ENCODE measurements at places on chromosomes 6 and 20. TPM values are rescaled to one million over a fixed set of nuclear protein-coding genes. Genes with fewer than 3 reads are reported as not detected.
A peak's percentile ranks its signal among the peaks of the same experiment; 100 is the strongest.

DNA sequence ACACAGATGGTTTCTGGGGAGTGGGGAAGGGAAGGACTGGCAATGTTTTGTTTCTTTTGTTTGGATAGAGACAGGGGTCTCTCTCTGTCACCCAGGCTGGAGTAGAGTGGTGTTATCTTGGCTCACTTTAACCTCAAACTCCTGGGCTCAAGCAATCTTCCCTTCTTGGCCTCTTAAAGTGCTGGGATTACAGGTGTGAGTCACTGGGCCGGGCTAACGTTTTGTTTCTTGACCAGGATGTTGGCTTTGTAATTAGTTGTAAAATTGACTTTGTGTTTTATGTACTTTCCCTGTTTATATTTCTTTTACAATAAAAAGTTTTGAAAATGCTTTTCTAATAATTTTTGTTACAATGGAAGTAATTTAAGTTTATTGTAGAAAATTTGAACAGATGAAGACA lies 10.9 kb downstream of the SPATS1 start:
- peak; percentile 59 for DNase-seq
- no peaks in the 10 kb centered on the region for H3K4me1 ChIP-seq
- no peaks in the 10 kb centered on the region for H3K36me3 ChIP-seq
- H3K4me3 ChIP-seq: no peak overlapping the region

The MLN gene
- not detected for total RNA-seq

The RGS17 gene
- total RNA-seq: 0.25 TPM

DNA sequence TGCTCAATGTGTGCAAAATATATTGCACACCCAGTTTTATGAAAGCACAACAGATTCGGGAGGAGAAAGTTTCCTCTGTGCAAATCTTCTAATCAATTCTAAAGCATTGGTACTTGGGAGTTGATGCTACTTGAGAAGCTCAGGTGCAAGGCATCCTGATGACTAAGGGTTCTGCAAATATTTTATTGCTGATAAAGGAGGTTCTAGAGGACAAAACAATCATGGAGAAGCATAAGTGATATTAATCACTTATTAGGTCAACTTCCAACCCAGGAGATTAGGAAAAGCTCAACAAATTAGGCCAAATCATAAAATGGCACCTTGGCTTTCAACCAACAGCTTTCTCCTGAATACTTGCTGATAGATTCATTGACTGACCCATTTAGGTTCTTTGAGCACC lies 27.1 kb downstream of the CYP24A1 start:
- H3K36me3 ChIP-seq: no peaks in the 10 kb centered on the region
- no peak overlapping the region for H3K27ac ChIP-seq
- no peak overlapping the region for H3K4me3 ChIP-seq
- H3K27me3 ChIP-seq: no peaks in the 10 kb centered on the region
- H3K4me1 ChIP-seq: no peaks in the 10 kb centered on the region

DNA sequence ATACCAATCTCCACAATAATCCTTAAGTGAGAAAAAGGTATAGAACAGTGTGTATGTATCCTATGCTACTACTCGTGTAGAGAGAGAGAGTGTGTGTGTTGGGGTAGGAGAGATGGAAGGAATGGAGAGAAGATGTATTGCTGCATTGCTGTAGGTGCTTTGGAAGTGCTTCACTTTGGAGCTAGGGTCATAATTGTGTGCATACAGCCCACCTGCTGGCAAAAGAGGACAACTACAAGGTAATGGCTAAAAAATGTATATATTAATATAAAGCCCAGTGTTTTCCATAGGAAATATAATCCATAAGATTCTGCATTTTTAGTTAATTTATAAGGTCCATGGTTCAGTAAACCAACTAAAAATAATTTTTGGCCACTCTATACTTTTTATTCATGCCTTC lies 36.1 kb downstream of the SERAC1 start:
- no peak overlapping the region for H3K27ac ChIP-seq
- H3K36me3 ChIP-seq: no peaks in the 10 kb centered on the region
- H3K27me3 ChIP-seq: no peaks in the 10 kb centered on the region
- no peaks in the 10 kb centered on the region for H3K4me1 ChIP-seq
- no peak overlapping the region for H3K4me3 ChIP-seq
- DNase-seq: no peak

GRCh38 chr6:8829296-8829695 lies 394.0 kb upstream of the SLC35B3 start:
- H3K36me3 ChIP-seq: no peaks in the 10 kb centered on the region
- no peak for DNase-seq
- no peaks in the 10 kb centered on the region for H3K27me3 ChIP-seq
- H3K27ac ChIP-seq: no peak overlapping the region

GRCh38 chr6:100514660-100515059 lies 49.9 kb upstream of the SIM1 start:
- H3K27ac ChIP-seq: no peak overlapping the region
- DNase-seq: no peak
- no peaks in the 10 kb centered on the region for H3K36me3 ChIP-seq
- H3K27me3 ChIP-seq: no peaks in the 10 kb centered on the region

- peaks cover 7% of the 10 kb centered on the region for H3K4me1 ChIP-seq
- H3K36me3 ChIP-seq: peaks cover 4% of the 10 kb centered on the region
- no peaks in the 10 kb centered on the region for H3K27me3 ChIP-seq
- H3K4me3 ChIP-seq: peak overlapping the region; percentile 90
Measured at GRCh38 chr6:109441069-109441816, 719 bp downstream of the SMPD2 start.

GRCh38 chr6:153976921-153977693 lies 61.9 kb upstream of the OPRM1 start:
- no peak for DNase-seq
- H3K4me3 ChIP-seq: no peak overlapping the region
- H3K36me3 ChIP-seq: no peaks in the 10 kb centered on the region

GRCh38 chr6:13696226-13696625 lies 15.4 kb downstream of the RANBP9 start:
- H3K27me3 ChIP-seq: no peaks in the 10 kb centered on the region
- DNase-seq: no peak
- no peaks in the 10 kb centered on the region for H3K36me3 ChIP-seq
- H3K27ac ChIP-seq: no peak overlapping the region
- no peaks in the 10 kb centered on the region for H3K4me1 ChIP-seq
- no peak overlapping the region for H3K4me3 ChIP-seq

- no peak for DNase-seq
- no peaks in the 10 kb centered on the region for H3K27me3 ChIP-seq
- no peaks in the 10 kb centered on the region for H3K36me3 ChIP-seq
- H3K27ac ChIP-seq: no peak overlapping the region
Measured at GRCh38 chr6:142011775-142012174, 121.0 kb upstream of the GJE1 start.

The CD24 gene
- total RNA-seq: 1,002 TPM

The KHDC1L gene
- not detected for total RNA-seq

The PREP gene
- 113 TPM for total RNA-seq

DNA sequence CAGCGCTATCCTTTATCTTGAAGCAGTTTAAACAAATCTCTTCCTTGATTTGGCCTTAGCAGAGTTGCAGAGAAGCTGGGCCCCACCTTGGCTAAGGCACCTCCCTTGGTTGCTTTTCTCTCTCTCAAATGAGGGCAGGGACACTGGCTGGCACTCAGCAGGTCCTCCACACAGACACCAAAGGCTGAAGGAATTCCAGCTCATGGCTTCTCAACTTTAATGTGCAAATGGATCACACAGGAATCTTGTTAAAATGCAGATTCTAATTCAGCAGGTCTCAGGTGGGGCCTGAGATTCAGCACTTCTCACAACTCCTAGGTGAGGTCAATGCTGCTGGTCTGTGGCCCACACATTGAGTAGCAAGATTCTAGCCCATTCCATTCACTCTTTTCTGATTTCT lies 25.7 kb downstream of the RIMS4 start:
- H3K36me3 ChIP-seq: no peaks in the 10 kb centered on the region
- DNase-seq: no peak
- no peaks in the 10 kb centered on the region for H3K27me3 ChIP-seq
- no peak overlapping the region for H3K27ac ChIP-seq
- H3K4me1 ChIP-seq: no peaks in the 10 kb centered on the region
- H3K4me3 ChIP-seq: no peak overlapping the region

GRCh38 chr6:122710908-122711635 lies 68.4 kb upstream of the FABP7 start:
- no peaks in the 10 kb centered on the region for H3K36me3 ChIP-seq
- no peak for DNase-seq
- H3K4me1 ChIP-seq: no peaks in the 10 kb centered on the region
- no peaks in the 10 kb centered on the region for H3K27me3 ChIP-seq

- H3K4me3 ChIP-seq: no peak overlapping the region
- H3K27ac ChIP-seq: peak overlapping the region; percentile 47
- H3K36me3 ChIP-seq: no peaks in the 10 kb centered on the region
- DNase-seq: peak; percentile 74
Measured at GRCh38 chr6:36758516-36759147, 61.0 kb downstream of the RAB44 start.

GRCh38 chr20:3981132-3981452 lies 34.3 kb downstream of the RNF24 start:
- no peaks in the 10 kb centered on the region for H3K36me3 ChIP-seq
- DNase-seq: no peak
- no peaks in the 10 kb centered on the region for H3K27me3 ChIP-seq
- peak overlapping the region; percentile 51 for H3K27ac ChIP-seq
- no peak overlapping the region for H3K4me3 ChIP-seq
